ENCODE measurements at places on chromosomes 3 and 15.

GRCh38 chr3:36635731-36636130 lies 128.6 kb downstream of the DCLK3 start:
- no peaks in the 10 kb centered on the region for H3K4me1 ChIP-seq
- no peak for DNase-seq
- peaks cover 21% of the 10 kb centered on the region for H3K27me3 ChIP-seq
- H3K36me3 ChIP-seq: no peaks in the 10 kb centered on the region

- no peaks in the 10 kb centered on the region for H3K4me1 ChIP-seq
- no peak overlapping the region for H3K27ac ChIP-seq
- H3K4me3 ChIP-seq: no peak overlapping the region
Measured at GRCh38 chr15:82533801-82534200, 6.5 kb downstream of the RPS17 start.

- no peak overlapping the region for H3K27ac ChIP-seq
- DNase-seq: no peak
- no peak overlapping the region for H3K4me3 ChIP-seq
- peaks cover 7% of the 10 kb centered on the region for H3K27me3 ChIP-seq
- H3K4me1 ChIP-seq: peaks cover 2% of the 10 kb centered on the region
Measured at GRCh38 chr15:52794665-52795463, 4.7 kb upstream of the ONECUT1 start.

DNA sequence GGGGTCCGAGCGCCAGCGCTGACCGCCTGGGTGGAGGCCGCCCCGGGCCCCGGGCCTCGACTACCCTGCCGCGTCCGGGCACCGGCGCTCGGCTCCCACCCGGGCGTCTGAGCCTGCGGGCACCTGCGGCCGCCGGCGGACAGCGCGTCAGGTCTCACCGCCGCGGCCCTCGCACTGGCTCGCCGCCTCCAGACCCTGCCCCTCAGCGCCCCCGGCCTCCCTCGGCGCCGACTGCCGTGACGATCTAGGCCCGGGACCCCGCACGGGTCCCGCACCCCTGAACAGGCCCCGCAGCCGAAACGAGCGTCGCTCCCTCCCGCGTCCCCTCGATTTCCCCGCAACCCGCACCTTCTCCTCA lies 297 bp downstream of the PRC1 start:
- H3K27ac ChIP-seq: peak overlapping the region; percentile 91
- H3K4me3 ChIP-seq: peak overlapping the region; percentile 89
- H3K36me3 ChIP-seq: peaks cover 12% of the 10 kb centered on the region
- no peaks in the 10 kb centered on the region for H3K27me3 ChIP-seq
- peaks cover 7% of the 10 kb centered on the region for H3K4me1 ChIP-seq

DNA sequence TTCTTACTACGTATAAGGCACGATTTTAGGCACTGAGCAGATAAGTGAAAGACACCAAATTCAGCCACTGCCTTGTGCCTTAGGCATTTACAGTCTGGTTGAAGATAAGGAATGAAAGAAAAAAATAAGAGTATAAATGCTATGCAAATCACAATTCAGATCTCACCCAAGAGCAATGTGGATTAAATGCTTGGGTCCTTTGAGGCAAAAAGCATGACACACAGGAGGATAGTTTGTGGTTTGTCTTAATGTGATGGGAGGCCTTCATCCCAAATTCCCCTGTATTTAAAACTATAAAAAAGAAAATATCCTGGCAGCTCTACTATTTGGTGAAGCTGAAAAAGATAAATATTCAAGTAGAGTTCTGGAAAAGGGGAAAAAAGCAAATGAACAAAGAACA lies 79.8 kb downstream of the TGFBR2 start:
- H3K27ac ChIP-seq: no peak overlapping the region
- peaks cover 38% of the 10 kb centered on the region for H3K36me3 ChIP-seq
- DNase-seq: no peak

Measured in HCT116 (cell line).